ENCODE measurements at places on chromosomes 12 and 14.

DNA sequence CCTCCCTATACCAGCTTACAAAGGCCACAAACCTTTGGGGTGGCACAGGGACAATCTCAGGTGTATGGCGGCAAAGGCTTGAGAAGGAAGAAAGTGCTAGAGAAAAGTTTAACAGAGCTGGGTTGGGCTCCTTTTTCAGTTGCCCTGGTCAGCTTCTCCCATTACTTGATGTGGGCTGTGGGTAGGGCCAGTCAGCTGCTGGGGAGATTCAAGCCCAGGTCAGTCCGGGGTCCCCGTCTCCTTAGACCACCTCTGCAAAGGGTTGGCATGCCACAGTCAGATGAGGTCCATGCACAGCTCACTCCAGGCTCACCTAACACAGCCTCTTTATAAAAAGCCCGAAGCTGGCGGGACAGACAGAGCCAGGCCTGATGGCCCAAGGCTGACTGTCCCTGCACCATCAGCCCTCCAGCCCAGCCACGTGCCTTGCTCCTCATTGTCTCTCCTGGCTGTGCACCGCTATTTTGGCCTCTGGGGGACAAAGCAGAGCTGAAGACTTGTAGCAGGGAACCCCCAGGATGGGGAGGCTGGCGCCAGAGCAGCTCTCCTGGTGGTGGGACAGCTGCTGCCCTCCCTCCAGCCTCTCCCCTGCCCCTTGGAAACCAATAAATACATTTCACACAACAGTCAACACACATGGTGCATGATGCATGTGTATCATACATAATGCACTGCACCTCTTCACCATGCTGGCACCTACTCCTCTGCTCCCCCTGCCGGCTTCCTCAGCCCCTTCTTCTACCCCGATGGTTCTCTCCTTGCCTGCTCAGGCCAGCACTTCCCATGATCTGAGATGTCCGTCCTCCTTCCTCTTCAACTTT, 61.7 kb upstream of the DDX11 start:
- DNase-seq = no peak

- DNase-seq = no peak
Observed at GRCh38 chr14:23633160-23633701, 2.9 kb upstream of the DHRS2 start.

DNA sequence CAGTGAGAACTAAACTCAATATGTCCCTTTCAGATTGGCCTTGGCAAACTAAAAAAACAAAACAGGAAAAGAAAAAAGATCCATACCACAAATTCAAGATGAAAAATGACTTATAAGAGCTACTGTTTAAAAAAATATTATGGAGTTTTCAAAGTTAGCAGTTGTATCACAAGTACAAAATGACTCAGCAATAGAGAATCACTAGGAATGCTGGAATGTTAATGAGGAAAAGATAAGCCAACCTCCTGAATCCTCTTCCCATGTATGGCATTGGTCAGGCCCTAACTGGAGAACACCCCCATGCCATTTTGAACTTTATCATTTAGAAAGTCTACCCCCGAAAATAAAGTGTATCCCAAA, 62.2 kb downstream of the PPP1R36 start:
- peak; percentile 57 for DNase-seq

- no peak for DNase-seq
Observed at GRCh38 chr14:30607156-30607780, 14.9 kb upstream of the SCFD1 start.

DNA sequence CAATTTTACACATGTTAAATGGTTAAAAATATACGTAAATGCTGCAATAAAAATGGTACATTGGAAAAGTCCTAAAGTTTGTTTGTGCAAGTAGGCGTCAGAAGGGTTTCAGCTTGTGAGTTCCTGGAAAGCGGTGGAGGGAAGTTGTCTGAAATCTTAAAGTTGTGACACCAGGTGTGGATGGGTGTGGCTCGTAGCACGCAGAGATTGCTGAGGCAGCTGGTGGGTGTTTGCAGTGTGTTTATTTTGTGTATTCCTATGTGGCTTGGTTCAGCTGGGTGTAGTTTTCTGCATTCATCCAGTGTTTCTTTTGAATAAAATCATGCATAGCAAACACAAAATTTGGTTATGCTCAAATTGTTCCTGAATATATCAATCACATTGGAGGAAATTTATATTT, 136.8 kb upstream of the TBX3 start:
- peak; percentile 49 for DNase-seq

Measured in trophoblast cell (in vitro differentiated cells and primary cell).